ENCODE measurements at places on chromosomes 16 and 17. TPM values are rescaled to one million over a fixed set of nuclear protein-coding genes. Genes with fewer than 3 reads are reported as not detected.

The KRT12 gene
- total RNA-seq: not detected

GRCh38 chr17:50624321-50624934, 10.3 kb upstream of the ABCC3 start:
- no peak for DNase-seq

DNA sequence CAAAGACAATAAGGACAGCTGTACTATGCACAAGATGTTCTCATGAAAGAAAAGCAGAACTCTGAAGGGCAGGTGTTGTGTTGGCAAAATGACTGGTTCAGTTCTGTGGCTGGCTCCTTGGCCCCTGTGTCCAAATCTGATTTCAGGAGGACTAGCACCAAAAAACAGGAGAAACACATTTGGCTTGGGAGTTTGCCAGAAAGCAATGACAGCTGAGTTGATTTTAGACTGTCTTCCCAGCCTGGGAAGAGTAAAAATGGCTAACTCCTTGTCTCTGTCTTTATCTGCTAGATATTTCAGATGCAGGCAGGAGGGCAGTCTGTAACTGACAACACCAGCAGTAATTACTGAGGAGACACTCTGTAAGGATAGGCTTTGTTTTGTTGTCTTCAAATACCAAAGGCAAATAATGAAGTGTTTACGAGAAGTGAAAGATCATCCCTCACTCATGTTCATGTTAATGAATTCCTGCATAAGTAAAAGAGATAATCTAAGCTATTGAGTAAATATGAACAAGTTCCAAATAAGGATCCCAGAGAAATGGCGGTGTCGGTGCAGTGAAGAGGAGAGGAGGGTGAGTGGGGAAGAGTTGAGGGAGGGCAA, 989.0 kb downstream of the CDH11 start:
- DNase-seq: no peak

DNA sequence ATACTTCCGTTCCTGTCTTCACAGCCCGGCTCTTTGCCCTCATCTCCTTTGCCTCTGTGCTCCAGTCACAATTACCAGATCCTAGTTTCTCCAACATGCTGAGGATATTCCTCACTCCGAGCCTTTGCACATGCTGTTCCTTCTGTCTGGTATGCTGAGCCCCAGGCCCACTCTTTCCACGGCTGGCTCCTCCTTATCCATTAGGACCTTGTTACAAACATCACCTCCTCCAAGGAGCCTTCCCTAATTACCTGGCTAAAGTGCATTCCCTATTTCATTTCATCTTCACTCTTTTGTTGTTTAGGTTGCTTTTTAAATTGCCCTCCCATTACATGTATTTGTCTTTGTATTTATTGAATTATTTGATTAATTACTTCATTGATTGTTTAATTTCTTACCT, 14.9 kb upstream of the ADGRG1 start:
- DNase-seq: no peak

GRCh38 chr16:745739-746138, 4.9 kb upstream of the CIAO3 start:
- DNase-seq: no peak

DNA sequence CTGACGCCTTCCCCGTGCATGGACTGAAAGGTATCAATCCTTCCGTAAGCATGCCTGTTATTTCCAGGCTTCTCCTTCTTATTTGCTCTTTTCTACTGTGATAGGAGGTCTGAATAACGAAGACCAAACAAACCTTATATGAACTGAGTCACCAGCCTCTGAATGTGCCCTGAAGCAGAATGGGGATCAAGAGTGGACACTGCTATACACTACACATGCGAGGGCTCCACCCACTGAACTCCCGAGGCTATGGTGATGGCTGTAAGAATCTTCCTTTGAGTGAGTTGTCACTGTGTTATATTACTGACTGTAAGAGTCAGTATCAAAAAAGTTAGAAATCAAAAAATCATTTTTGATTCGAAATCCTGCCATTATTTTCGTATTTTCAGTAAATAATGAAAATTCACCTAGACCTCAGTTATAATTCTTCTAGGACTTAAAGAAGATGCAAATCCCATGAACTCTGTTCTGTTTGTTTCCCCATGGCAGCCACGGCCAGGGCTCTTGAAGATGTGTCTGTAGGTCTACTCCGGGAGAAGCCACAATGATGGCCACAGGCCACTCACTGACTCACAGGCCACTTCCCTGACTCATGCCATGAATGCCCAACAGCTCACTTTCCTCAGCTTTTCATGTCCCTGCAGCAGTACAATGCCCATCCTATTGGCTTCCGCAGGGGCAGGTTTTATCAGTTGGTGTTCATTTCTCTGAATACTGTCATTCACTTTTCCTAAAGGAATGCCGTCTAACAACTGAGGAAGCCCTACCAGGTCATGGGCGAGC, 54.7 kb downstream of the ZZEF1 start:
- DNase-seq: no peak

Data from left cardiac atrium (tissue), 4 donors.